ENCODE measurements at places on chromosomes 12 and 14.

DNA sequence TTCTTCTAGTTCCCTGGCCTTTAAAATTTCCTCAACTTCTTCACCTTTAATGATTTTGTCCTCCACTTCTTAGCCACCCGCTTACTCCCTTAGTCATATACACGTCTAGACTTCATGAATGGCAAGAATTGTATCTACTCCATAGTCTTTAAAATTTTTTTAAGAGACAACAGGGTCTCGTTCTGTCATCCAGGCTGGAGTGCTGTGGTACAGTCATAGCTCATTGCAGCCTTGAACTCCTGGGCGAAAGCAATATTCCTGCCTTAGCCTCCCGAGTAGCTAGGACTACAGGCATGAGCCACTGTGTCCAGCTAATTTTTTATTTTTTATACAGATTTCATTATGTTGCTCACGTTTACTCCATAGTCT, 47.9 kb downstream of the BBS10 start:
- DNase-seq: no peak

GRCh38 chr14:53525608-53526007, 372.5 kb upstream of the DDHD1 start:
- DNase-seq: no peak

- no peak for DNase-seq
Observed at GRCh38 chr14:61712137-61712536, 16.8 kb downstream of the HIF1A start.

GRCh38 chr12:43108656-43109055, 443.3 kb downstream of the ADAMTS20 start:
- DNase-seq: no peak

- DNase-seq: no peak
Observed at GRCh38 chr14:58607131-58607951, 30.4 kb upstream of the DACT1 start.

- DNase-seq: no peak
Observed at GRCh38 chr12:54164387-54165145, 24.2 kb downstream of the SMUG1 start.

DNA sequence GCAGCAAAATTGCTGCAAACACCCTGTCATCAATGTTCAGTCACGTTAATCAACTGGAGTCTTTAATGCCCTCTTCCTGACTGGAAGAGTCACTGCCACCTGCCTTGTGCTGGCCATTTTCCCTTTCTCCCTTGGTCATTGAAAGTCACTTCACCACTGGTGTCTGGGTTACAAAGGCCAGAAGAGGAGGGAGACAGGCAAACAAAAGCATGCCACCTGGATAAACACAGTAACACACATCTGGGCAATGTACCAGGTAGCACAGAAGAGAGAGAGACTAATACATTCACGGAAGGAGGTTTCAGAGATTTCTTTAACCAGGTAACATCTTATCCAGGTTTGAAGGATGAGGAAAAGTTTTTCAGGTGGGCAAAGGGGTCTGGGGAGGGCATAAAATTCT, 32.7 kb downstream of the GPHB5 start:
- DNase-seq: no peak

- no peak for DNase-seq
Observed at GRCh38 chr12:32448586-32448985, 49.2 kb downstream of the FGD4 start.

DNA sequence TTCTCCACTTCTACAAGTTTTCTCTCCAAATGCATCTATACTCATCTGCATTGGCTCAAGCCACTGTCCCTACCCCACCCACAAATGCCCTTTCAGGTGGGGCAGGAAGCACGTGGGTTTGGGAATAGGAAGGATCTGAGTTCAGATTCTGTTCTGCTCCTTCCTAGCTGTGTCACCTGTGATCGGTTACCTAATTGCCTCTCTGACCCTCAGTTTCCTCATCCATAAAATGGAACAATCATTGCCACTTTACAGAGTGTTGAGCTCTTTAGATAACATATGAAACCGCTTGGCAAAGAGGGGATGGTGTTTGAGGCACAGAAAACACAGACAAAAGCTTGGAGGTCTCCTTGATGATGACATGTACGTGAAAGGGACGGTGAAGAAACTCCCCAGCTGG, 34.5 kb downstream of the FOXN3 start:
- DNase-seq: no peak

DNA sequence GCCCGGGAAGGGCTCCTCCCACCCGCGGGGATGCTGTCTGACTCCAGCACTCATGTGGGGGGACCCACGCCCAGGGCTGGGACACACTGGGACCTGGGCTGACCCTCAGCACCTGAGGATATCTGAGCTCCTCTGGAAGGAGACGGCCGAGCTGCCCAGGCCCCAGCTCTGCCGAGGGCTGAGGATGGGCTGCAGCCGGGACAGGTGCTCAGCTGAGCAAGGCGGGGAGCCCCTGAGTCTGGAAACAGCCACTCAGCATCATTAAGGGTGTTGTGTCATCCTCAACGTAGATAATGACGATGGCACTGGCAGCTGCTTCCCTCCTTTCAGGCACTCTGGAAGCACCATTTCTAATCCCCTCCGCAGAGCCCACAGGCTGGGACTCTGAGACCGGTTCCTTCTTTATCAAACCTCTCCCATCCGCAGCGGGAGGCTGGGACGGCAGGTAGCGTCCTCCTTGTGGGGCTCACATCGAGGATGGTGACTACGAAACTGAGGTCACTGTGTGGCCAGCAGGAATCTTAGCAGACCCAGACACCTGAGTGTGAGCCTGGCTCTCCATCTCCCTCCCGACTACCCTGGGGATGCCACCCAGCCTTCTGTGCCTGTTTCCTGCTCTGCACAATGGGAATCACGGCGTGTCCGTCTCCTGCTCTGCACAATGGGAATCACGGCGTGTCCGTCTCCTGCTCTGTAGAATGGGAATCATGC, 26.7 kb upstream of the SFSWAP start:
- no peak for DNase-seq

DNA sequence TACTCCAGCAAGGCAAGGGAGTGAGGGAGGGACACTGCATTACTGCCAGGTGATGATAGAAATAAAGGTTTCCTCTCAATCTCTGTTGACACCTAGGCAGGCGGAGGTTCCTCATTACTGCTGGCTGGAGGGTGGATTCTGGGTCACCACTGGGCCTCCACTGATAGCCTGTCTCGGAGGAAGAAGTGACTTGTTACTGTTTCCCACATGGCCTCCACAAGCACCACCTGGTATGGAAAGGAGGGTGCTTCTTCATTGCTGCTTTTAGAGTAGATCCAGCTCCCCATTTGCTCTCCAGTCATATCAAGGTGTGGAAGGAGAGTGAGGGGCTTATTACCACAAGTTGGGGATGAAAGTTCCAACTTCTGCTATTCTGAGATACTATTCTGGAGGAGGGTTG, 6.4 kb downstream of the PRR4 start:
- DNase-seq: no peak

DNA sequence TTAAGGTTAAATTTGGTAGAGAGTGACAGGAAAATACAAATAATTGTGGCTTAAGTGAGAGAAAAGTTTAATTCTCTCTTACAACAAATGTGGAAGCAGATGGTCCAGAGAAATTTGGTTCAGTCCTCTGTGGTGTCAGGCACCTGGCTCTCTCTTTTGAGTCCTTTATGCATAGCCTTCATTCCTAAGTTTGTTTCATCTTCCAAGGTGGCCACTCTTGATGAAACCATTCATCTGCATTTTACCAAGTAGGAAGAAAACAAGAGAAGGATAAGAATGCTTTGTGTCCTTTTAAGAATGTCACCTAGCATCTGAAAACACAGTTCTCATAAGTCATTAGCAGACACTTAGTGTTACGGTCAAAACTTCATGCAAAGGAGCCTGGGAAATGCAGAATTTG, 442.5 kb downstream of the CCER1 start:
- no peak for DNase-seq

- no peak for DNase-seq
Observed at GRCh38 chr14:23632461-23633159, 3.6 kb upstream of the DHRS2 start.

GRCh38 chr12:100265732-100266584, 921 bp downstream of the DEPDC4 start:
- DNase-seq: no peak

DNA sequence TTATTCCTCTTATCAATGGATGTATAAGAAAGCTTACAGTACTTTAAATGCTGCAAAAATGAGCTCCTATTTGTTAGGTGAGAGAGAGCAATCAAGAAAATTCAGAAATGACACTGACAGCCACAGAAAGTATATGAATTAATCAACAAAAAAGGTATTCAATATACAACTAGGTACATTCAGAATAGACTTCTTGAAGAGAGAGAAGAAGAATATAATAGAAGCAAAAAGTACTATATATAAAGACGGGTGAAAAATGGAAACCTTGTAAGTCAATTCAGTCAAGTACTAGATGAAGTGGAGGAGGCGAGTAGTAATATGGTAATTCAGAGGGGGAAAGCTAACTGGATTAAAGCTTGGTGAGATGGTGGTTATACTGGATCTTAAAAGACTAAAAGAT, 74.3 kb downstream of the HEATR5A start:
- no peak for DNase-seq

DNA sequence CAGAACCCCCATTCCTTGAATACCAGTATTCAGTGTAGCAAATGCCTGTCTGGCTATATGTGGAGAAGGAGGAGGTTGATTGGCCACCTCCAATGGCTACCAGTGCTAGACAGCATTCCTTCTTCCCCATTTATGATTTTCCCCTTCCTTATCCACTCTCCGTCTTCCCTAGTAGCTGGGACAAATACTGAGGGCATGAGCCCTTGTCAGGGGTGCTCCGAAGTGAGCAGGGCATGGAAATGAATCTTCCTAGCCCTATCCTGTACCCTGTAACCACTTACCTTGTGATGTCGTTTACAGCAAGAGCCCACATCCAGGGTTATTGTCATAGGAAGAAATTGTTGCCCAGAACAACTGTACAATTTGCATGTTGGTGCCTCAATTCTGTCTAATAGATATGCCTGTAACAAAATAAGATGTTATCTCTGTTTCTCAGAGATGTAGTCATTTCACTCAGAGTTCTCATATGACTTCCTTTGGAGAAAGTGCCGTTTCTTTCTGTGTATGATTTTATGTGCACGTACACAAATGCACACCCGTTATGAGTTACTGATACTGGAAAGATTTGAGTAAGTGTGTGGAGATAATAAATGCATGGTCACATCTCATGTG, 423.7 kb downstream of the EGLN3 start:
- no peak for DNase-seq

DNA sequence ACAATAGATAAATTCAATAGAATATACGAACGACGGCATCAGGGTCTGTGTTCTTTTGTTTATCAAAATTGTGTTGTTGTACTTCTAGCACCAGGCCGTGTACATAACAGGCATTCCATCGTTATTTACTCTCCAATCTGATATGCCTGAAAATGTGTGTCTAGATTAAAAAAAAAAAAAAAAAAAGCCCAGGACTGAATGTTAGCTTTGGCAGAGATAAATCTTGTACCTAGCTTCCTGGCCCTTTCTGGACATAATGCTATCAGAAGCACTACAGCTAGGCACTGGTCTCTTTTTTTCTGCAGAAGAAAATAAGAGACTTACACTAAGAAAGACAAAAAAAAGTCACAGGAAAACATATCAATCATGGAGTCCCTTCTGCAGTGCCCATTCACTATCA, 37.0 kb downstream of the CDKL1 start:
- DNase-seq: no peak

- peak; percentile 37 for DNase-seq
Observed at GRCh38 chr12:124566997-124567672, at the start of gene NCOR2. Gene NCOR2 (minus strand): TSS chr12:124567612. CDS start chr12:124495251, 72,361 bp downstream.

- DNase-seq: no peak
Observed at GRCh38 chr14:75389679-75390078, 38.1 kb upstream of the JDP2 start.

- DNase-seq: no peak
Observed at GRCh38 chr14:72920008-72920407, 6.3 kb upstream of the DCAF4 start.

DNA sequence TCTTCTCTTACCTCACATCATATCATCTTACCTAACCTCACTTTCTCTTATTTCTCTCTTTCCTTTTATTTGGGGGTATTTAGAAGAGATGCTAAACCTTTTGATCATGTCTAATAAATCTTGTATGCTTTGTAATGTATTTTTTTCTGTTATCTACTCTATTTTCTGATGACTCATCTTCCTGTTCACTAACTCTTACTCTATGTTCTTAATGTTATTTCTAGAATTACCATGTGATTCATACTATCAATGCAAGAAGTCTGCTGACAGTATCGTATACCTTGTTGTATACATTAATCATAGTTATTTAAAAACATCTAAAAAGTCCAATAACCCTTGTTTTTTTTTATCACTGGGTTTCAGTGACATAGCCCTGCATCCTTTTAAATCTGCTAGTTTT, 62.3 kb downstream of the MGAT4C start:
- no peak for DNase-seq

DNA sequence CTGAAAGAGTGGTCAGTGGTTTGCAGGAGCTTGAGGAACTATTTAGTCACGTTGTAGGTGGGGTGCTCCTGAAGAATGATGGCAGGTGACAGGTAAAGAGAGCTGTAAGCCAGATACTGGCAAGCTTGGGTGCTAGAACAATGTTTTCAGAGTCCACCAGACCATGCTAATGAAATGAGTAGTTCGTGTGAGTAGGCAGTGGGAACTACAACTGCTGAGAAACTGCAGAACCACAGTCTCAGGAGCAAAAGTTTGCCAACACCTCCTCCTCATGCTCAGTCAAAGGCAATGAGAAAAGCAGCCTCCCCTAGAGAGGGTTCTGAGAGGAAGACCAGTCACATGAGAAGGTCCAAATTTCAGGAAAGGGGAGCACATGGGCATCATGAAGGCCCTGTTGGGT, 91.3 kb downstream of the PRKD1 start:
- no peak for DNase-seq

DNA sequence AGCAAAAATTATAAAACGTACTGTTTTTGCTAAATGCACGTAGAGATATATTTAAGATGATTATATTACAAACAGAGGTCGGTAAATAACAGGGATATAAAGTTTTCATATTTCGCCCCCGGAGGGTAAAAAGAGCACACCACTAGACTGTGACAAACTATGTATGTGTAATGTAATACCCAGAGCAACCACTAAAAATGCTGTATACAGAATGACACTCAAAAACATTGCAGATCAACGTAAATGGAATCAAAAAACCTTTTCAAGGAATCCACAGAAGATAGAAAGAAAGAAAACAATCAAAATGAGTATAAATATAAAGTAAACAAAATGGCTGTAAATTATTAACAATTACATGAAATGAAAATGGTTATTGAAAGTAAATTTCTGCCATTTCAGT, 37.6 kb upstream of the PRB4 start:
- no peak for DNase-seq
